Progenitor cell of endocrine pancreas (in vitro differentiated cells): ENCODE measurements at places on chromosomes 5 and 9. TPM values are rescaled to one million over a fixed set of nuclear protein-coding genes. Genes with fewer than 3 reads are reported as not detected.

Gene TNC
- 5.1 and 15.1 TPM in 2 replicates for total RNA-seq

Gene RNF183
- total RNA-seq: 0.26 and 0.44 TPM in 2 replicates

Gene SPATA31A3
- total RNA-seq: not detected in 2 replicates

Gene BAAT
- total RNA-seq: 0.36 TPM in 1 of 2 replicates, not detected in the other

Gene SRP19
- 61.6 and 62.0 TPM in 2 replicates for total RNA-seq

Gene ZNF300
- total RNA-seq: 17.2 and 18.6 TPM in 2 replicates

Gene ANXA2R
- total RNA-seq: 0.87 and 0.93 TPM in 2 replicates

Gene MOB3B
- total RNA-seq: 15.3 and 15.4 TPM in 2 replicates

Gene ATP10B
- 1.6 and 1.7 TPM in 2 replicates for total RNA-seq

- H3K27me3 ChIP-seq: peaks cover 8% of the 10 kb centered on the region
- peaks cover 1% of the 10 kb centered on the region for H3K4me1 ChIP-seq
- H3K27ac ChIP-seq: no peak overlapping the region
- no peak for DNase-seq
- no peak overlapping the region for H3K4me3 ChIP-seq
- no peaks in the 10 kb centered on the region for H3K36me3 ChIP-seq
Observed at GRCh38 chr9:38482918-38483592, 58.8 kb upstream of the IGFBPL1 start.

GRCh38 chr9:131633491-131634031, 88.2 kb downstream of the PRRT1B start:
- peaks cover 14% of the 10 kb centered on the region for H3K36me3 ChIP-seq
- H3K27me3 ChIP-seq: no peaks in the 10 kb centered on the region
- H3K4me1 ChIP-seq: peaks cover 20% of the 10 kb centered on the region
- H3K27ac ChIP-seq: no peak overlapping the region
- no peak overlapping the region for H3K4me3 ChIP-seq
- DNase-seq: no peak

DNA sequence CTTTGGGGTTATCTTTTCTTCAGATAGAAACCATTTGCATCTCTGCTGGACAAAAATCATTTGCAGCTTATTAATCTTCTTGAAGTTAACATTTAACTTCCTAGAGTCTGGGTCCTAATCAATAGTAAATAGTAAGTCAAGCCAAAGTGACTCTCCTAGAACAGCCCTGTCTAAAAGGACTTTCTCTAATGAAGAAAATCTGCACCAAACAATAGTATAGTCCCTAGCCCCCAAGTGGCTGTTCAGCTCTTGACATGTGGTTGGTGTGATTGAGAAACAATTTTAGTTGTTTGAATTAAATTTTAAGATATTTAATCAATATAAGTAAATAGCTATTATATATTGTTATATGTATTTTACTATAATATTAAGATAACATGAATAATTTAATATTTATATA, 64.6 kb upstream of the SHB start:
- H3K4me1 ChIP-seq: peaks cover 20% of the 10 kb centered on the region
- H3K4me3 ChIP-seq: no peak overlapping the region
- H3K27me3 ChIP-seq: peaks cover 12% of the 10 kb centered on the region
- H3K36me3 ChIP-seq: no peaks in the 10 kb centered on the region
- DNase-seq: no peak

DNA sequence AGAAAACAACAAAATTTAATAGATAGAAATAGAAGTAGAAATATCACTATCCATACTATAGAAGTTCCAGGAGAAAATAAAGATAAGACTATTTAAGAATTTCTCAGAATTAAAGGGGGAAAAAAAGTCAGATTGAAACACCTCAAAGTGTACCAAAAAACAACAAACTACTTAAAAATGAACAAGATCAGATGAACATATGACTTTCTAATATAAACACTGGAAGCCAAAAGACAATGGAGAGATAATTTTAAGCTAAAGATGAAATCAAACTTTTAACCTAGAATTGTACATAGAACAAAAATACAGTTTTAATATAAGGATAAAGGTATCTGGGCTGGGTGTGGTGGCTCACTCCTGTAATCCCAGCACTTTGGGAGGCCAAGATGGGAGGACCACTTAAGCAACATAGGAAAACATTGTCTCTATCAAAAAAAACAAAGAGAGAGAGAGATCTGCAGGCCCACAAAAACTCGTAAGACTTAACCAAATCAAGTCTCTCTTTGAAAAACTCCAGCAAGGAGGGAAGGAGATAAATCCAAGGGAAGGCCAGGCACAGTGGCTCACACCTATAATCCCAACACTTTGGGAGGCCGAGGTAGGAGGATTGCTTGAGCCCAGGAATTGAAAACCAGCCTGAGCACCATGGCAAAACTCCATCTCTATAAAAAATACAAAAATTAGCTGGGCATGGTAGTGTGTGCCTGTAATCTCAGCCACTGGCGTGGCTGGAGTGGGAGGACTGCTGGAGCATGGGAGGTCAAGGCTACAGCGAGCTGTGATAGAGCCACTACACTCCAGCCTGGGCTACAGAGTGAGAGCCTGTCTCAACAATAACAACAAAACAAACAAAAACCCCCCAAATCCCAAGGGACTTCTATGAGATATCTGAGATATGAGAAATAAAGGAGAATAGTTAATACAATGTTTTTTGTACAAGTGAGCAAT, 32.4 kb downstream of the ABHD17B start:
- no peak overlapping the region for H3K4me3 ChIP-seq
- no peak for DNase-seq
- peaks cover 31% of the 10 kb centered on the region for H3K36me3 ChIP-seq
- no peaks in the 10 kb centered on the region for H3K27me3 ChIP-seq
- no peak overlapping the region for H3K27ac ChIP-seq
- peaks cover 4% of the 10 kb centered on the region for H3K4me1 ChIP-seq

DNA sequence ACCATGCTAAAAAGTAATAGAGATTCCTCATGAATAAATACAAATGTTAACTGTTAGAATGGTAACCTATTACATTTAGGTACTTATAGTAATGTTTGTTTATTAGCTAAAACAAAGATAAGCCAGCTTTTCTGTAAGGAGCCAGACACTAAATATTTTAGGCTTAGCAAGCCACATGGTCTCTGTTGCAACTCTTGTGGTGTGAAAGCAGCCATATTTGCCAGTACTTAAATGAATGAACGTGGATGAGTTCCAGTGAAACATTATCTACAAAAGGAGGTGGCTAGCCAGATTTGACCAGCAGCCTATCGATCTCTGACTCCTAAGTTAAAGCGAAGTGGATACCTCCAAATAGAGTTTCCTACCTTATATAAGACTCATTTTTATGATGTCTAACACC, 331.6 kb downstream of the CDH12 start:
- H3K4me3 ChIP-seq: no peak overlapping the region
- H3K36me3 ChIP-seq: no peaks in the 10 kb centered on the region
- DNase-seq: no peak
- H3K4me1 ChIP-seq: no peaks in the 10 kb centered on the region
- H3K27me3 ChIP-seq: no peaks in the 10 kb centered on the region

GRCh38 chr5:135048286-135048685, 14.3 kb upstream of the PITX1 start:
- H3K4me3 ChIP-seq: no peak overlapping the region
- peaks cover 2% of the 10 kb centered on the region for H3K4me1 ChIP-seq
- H3K36me3 ChIP-seq: no peaks in the 10 kb centered on the region
- peaks cover 95% of the 10 kb centered on the region for H3K27me3 ChIP-seq
- no peak for DNase-seq

GRCh38 chr9:113754739-113755138, 121.4 kb upstream of the ZNF618 start:
- H3K27ac ChIP-seq: no peak overlapping the region
- DNase-seq: no peak
- peaks cover 2% of the 10 kb centered on the region for H3K36me3 ChIP-seq
- H3K27me3 ChIP-seq: peaks cover 28% of the 10 kb centered on the region
- no peak overlapping the region for H3K4me3 ChIP-seq

GRCh38 chr5:171492781-171493180, 73.3 kb downstream of the FGF18 start:
- H3K27ac ChIP-seq: no peak overlapping the region
- H3K4me3 ChIP-seq: no peak overlapping the region
- H3K4me1 ChIP-seq: peaks cover 10% of the 10 kb centered on the region
- peaks cover 13% of the 10 kb centered on the region for H3K27me3 ChIP-seq
- DNase-seq: no peak

- no peak overlapping the region for H3K4me3 ChIP-seq
- H3K27me3 ChIP-seq: no peaks in the 10 kb centered on the region
- no peak overlapping the region for H3K27ac ChIP-seq
- H3K4me1 ChIP-seq: no peaks in the 10 kb centered on the region
- peaks cover 2% of the 10 kb centered on the region for H3K36me3 ChIP-seq
- DNase-seq: no peak
Observed at GRCh38 chr9:4955836-4956235, 29.2 kb upstream of the JAK2 start.

DNA sequence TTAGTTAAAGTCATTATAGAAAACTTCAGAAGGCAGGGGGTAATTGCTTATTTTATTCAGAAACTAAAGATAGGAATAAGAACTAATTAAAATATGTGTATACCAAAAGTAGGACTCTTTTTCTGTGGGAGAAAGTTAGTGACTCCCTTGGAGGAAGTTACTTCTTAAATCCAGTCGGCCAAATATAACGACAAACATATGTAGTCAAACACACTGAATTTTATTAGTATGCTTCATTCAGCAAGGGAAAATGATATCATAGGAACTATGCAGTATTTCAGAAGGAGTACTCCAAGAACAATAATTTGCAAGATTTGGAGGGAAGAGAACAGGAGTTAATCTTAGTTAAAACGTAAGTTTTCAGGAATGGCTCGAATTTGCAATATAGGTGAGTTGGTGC, 432.6 kb downstream of the CYLC2 start:
- H3K27me3 ChIP-seq: no peaks in the 10 kb centered on the region
- no peak overlapping the region for H3K4me3 ChIP-seq

- peak; percentile 19 for DNase-seq
- peak overlapping the region; percentile 41 for H3K27ac ChIP-seq
Observed at GRCh38 chr5:138282920-138283742, 8.7 kb upstream of the GFRA3 start.

DNA sequence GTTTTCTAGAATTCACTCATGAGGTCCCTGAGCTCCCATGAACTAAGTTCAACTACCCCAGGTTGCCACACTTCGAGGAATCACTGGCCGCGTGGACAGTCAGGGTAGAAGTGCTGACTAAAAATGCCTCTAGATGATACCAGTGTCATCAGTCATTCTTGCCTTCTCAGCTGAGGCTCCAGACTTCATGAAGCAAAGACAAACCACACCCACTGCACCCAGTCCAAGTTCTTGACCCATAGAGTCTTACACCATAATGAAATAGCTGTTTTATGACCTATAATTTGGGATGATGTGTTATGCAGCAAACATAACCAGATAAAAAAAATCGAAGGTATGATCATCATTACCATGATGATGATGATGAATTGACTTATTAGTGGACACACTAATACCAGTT, 632.9 kb upstream of the TLE4 start:
- no peaks in the 10 kb centered on the region for H3K4me1 ChIP-seq
- no peaks in the 10 kb centered on the region for H3K36me3 ChIP-seq
- no peak for DNase-seq
- no peak overlapping the region for H3K4me3 ChIP-seq

DNA sequence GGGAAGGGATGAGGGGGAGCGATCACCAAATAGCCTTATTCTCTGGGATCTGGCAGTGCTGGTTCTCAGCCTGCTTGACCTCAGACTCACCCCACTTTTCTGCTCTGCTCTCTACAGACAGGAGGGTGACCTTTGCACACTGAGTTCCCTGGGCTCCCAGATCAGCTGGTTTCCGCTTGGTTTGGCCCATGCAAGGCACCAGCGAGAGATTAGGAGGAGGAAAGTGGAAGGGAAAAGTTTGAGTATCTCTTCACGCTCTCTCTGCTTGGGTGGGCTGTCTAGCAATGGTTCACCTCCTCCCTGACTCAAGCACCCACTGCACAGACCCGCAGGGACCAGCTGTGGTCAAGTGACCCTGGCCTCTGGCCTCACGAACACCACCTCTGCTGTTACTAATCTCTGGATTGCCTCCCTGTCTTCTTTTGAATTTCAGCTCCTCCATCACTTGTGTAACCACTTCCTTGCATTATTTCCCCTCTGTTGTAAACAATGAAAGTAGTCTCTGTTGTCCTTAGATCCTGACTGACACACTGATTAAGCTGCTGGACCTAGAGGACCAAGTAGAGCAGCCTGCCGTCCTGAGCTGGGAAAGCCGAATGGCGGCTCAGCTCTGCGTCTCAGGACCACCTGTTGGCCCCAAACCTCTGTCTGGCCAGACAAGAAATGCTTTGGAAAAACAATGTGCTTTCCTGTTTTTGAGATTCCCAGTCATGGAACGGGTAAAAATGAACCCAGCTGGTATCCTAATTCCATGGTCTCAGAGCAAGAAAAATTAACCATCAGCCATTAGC, 186.6 kb downstream of the CRB2 start:
- H3K27ac ChIP-seq: no peak overlapping the region
- DNase-seq: no peak
- no peak overlapping the region for H3K4me3 ChIP-seq
- peaks cover 29% of the 10 kb centered on the region for H3K27me3 ChIP-seq

- peaks cover 3% of the 10 kb centered on the region for H3K4me1 ChIP-seq
- no peak for DNase-seq
- no peak overlapping the region for H3K27ac ChIP-seq
- H3K36me3 ChIP-seq: peaks cover 1% of the 10 kb centered on the region
- H3K4me3 ChIP-seq: no peak overlapping the region
Observed at GRCh38 chr5:2658881-2659470, 92.5 kb downstream of the IRX2 start.

DNA sequence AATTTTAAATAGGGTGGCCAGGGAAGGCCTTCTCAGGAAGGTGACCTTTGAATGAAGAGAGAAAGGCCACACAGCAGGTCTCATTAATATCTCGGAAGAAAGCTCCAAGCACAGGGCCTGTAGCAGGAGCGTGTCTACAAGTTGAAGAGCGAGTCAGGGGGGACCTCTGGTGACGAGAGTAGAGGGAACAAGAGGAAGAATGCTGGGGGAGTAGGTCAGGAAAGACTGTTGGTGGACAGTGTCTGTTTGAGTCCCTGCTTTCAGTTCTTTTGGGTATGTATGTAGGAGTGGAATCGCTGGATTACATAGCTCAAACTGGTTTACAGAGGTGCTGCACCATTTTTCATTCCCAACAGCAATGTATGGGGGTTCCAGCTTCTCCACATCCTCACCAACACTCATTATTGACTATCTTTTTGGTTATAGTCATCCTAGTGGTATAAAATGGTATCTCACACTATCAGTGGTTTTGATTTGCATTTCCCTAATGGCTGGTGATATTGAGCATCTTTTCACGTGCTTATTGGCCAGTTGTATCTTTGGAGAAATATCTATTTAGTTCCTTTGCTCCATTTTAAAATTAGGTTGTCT, 55.8 kb downstream of the NUP214 start:
- no peaks in the 10 kb centered on the region for H3K4me1 ChIP-seq
- H3K36me3 ChIP-seq: peaks cover 10% of the 10 kb centered on the region
- no peak overlapping the region for H3K27ac ChIP-seq
- no peaks in the 10 kb centered on the region for H3K27me3 ChIP-seq

GRCh38 chr5:170135796-170136490, 30.2 kb downstream of the FOXI1 start:
- no peak overlapping the region for H3K27ac ChIP-seq
- no peaks in the 10 kb centered on the region for H3K4me1 ChIP-seq
- H3K36me3 ChIP-seq: no peaks in the 10 kb centered on the region
- DNase-seq: no peak

- no peak for DNase-seq
- peaks cover 12% of the 10 kb centered on the region for H3K4me1 ChIP-seq
- H3K4me3 ChIP-seq: no peak overlapping the region
- no peaks in the 10 kb centered on the region for H3K27me3 ChIP-seq
- H3K27ac ChIP-seq: no peak overlapping the region
Observed at GRCh38 chr5:145062280-145063062, 772.7 kb downstream of the PRELID2 start.

- H3K27ac ChIP-seq: no peak overlapping the region
- H3K4me1 ChIP-seq: peaks cover 10% of the 10 kb centered on the region
- H3K27me3 ChIP-seq: no peaks in the 10 kb centered on the region
- H3K36me3 ChIP-seq: no peaks in the 10 kb centered on the region
Observed at GRCh38 chr5:164336276-164336675, 830.9 kb downstream of the MAT2B start.

- H3K4me1 ChIP-seq: peaks cover 18% of the 10 kb centered on the region
- DNase-seq: no peak
- no peaks in the 10 kb centered on the region for H3K27me3 ChIP-seq
- H3K4me3 ChIP-seq: peak overlapping the region; percentile 95
Observed at GRCh38 chr5:177515580-177515979, 1.2 kb downstream of the DDX41 start.
